ENCODE measurements at places on chromosomes 7 and 10.

DNA sequence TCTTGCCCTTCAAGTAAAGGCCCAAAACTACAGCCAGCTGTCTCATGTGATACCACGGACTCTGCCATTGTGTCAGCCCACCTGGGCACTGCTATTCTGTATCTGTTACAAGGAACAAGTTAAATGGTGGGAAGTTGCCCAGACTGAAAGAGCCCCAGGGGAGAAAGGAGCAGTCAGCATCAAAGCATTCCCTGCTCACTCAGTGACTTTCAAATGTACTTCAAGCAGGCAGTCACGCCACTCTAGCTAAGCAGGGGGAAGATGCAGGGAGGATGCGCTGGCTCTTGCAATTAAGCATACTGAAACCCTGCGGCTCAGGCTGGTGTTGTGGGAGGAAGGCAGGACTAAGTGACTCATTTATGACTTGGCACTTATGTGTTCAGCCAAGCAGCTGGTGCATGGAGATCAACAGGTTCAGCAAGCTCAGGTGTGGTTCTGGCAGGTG is 1249.6 kb downstream of the TYW1 start:
- DNase-seq = no peak

DNA sequence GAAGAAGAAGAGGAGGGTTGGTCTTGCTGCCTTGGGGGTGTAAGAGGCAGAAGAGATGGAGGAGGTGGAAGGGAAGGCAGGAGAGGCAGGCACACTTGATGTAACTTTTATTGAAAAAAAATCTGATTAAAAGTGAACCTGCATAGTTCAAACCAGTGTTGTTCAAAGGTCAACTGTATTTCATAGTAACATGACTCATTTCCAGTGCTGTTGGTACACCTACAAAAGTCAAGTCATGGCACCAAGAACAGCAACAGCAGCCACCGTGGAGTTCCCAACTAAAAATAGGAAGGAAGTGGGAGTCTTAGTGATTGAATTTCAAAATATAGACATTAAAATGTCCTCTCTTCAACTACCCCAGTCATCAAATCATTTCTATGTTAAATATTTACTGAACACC is 88.5 kb downstream of the CTNNA3 start:
- DNase-seq = no peak

GRCh38 chr10:31064348-31064747 is 32.7 kb upstream of the ZNF438 start:
- no peak for DNase-seq

DNA sequence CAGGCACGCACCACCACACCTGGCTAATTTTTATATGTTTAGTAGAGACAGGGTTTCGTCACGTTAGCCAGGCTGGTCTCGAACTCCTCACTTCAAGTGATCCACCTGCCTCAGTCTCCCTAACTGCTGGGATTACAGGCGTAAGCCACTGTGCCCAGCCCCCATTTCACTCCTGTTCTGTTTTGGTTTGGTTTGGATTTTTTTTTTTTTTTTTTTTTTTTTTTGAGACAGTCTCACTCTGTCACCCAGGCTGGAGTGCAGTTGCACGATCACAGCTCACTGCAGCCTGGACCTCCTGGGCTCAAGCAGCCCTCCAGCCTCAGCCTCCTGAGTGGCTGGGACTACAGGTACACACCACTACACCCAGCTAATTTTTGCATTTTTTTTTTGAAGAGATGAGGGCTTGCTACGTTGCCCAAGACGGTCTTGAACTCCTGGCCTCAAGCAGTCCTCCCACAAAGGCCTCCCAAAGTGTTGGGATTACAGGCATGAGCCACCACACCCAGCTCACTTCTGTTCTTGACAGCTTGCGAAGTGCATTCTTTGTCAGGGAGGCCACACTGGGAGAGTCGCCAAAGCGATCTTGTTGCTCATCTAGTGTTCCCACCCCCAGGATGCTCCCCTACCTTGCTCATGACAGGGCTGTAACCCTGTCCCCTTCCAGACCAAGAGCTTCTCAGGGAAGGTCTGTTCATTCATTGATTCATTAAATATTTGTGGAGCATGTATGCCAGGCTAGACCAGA is 229.1 kb downstream of the CUX1 start:
- no peak for DNase-seq
